Immature natural killer cell (primary cell): ENCODE measurements at places on chromosomes 16 and 17. TPM values are rescaled to one million over a fixed set of nuclear protein-coding genes. Genes with fewer than 3 reads are reported as not detected.

Gene ZFP90
- polyA plus RNA-seq, result 14.0 TPM

Gene C17orf113
- 0.21 TPM for polyA plus RNA-seq

Gene TEX14
- not detected for polyA plus RNA-seq

Gene HSD3B7
- not detected for polyA plus RNA-seq

Gene SLC13A5
- not detected for polyA plus RNA-seq

Gene C16orf74
- polyA plus RNA-seq, result 9.0 TPM

DNA sequence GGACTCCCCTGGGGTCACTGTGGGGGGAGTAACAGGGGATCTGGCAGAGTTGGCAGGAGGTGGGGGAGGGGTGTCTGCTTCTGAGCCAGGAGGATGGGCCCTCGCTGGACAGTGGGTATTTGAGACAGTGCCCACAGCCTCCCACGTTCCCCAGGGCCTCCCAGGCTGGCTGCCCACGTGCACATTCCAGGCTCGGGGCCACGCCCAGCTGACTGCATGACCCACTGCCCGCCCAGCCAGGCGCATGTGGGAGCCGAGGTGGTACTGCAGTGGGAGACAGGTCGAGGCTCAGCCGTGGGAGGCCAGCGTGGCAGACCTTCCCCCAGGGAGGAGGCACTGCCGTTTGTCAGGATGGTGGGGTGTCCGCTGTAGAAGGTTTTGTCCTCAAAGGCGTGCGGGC lies 38.8 kb downstream of the BAHCC1 start:
- H3K4me1 ChIP-seq, result peaks cover under 1% of the 10 kb centered on the region
- no peak overlapping the region for H3K4me3 ChIP-seq
- H3K27ac ChIP-seq, result no peak overlapping the region

GRCh38 chr16:68401871-68402747 lies 46.2 kb downstream of the SMPD3 start:
- peaks cover 2% of the 10 kb centered on the region for H3K27me3 ChIP-seq
- H3K36me3 ChIP-seq, result no peaks in the 10 kb centered on the region
- H3K27ac ChIP-seq, result no peak overlapping the region
- no peak for DNase-seq

- peaks cover 23% of the 10 kb centered on the region for H3K27me3 ChIP-seq
- peak overlapping the region; percentile 83 for H3K4me3 ChIP-seq
- H3K27ac ChIP-seq, result no peak overlapping the region
These were observed 574 bp downstream of the MPP3 start for GRCh38 chr17:43832168-43832975.

- H3K4me3 ChIP-seq, result no peak overlapping the region
- H3K27ac ChIP-seq, result no peak overlapping the region
- H3K27me3 ChIP-seq, result peaks cover 2% of the 10 kb centered on the region
- peaks cover 15% of the 10 kb centered on the region for H3K4me1 ChIP-seq
- no peaks in the 10 kb centered on the region for H3K36me3 ChIP-seq
These were observed 5.8 kb upstream of the GNA13 start for GRCh38 chr17:65062171-65062915.

- peaks cover 73% of the 10 kb centered on the region for H3K4me1 ChIP-seq
- H3K27ac ChIP-seq, result no peak overlapping the region
These were observed 3.9 kb upstream of the NLRC5 start for GRCh38 chr16:56985288-56985961.

- DNase-seq, result no peak
- H3K27ac ChIP-seq, result peak overlapping the region; percentile 82
- H3K4me3 ChIP-seq, result no peak overlapping the region
- H3K4me1 ChIP-seq, result peaks cover 85% of the 10 kb centered on the region
These were observed 22.5 kb upstream of the SLC35B1 start for GRCh38 chr17:49730078-49730784.

DNA sequence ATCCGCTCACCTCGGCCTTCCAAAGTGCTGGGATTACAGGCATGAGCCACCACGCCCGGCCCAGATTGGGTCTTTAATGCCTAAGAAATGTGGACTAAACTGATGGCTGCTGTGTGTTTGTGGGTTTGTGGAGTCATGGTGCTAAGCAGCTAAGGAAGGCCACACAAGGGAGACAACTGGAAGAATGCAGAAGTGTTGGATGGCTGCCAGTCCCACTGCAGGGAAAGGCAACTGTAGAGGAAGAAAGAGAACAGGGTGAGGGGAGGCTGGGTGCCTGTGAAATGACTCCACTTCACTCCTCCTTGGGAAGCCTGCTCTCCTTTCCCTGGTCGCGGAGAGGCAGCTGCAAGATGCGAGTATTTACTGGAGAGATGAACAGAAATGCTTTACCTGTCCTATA lies 23.5 kb upstream of the SIAH1 start:
- H3K27me3 ChIP-seq, result peaks cover 5% of the 10 kb centered on the region
- H3K4me1 ChIP-seq, result no peaks in the 10 kb centered on the region
- no peak overlapping the region for H3K27ac ChIP-seq

DNA sequence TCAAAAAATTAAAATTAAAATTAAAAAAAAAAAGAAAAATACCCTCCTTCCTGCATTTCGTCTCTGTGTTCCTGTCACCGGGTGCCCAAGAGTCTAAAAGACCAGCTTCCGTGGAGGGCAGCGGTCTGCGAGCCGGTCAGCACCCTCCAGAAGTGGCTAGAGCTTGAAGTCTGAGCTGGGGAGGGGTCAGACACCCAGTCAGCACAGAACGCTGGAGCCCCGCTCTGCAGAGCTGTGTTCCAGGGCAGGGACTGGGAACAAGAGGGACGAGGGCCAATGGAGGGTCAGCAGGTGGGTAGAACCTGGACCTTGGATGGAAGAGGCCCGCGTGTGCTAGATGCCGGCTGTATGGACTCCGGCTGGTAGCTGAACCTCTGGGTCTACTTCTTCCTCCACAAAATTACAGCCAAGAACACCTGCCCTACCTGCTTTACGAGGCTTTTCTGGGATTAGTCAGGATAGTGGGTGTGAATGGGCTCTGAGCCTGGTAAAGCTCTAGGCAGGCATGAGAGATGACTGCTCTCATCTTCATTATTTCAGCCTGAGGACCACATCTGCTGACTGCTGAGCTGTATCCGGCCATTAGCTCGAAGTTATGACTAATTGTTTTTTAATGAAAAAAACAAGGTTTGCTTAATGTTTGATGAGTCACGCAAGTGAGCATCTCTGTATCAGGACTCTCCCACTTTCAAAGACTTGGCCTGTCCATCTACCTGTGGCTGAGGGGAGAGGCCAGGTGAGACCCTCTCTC lies 5.9 kb downstream of the TRPV1 start:
- no peaks in the 10 kb centered on the region for H3K4me1 ChIP-seq
- H3K27me3 ChIP-seq, result peaks cover 1% of the 10 kb centered on the region
- no peak overlapping the region for H3K27ac ChIP-seq
- no peak for DNase-seq
- H3K4me3 ChIP-seq, result no peak overlapping the region
- H3K36me3 ChIP-seq, result peaks cover 7% of the 10 kb centered on the region

DNA sequence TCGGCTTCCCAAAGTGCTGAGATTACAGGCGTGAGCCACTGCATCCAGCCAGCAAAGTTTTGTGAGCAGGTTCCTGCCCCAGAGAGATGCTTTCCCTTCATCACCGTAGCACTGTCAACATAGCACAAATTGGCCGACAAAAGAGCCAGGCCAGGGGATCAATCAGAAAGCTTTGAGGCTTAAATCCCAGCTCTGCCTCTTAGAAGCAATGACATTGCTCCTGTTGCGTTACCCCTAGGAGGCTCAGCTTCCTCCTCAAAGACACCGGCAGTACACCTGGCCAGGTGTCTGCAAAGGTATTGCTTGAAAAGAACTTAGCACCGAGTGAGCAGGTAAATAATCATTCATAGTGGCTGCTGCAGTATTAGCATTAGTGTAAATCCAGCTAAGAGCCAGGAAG lies 86.5 kb downstream of the NDE1 start:
- no peak overlapping the region for H3K27ac ChIP-seq
- no peak overlapping the region for H3K4me3 ChIP-seq
- DNase-seq, result no peak
- no peaks in the 10 kb centered on the region for H3K4me1 ChIP-seq

GRCh38 chr17:41718287-41718645 lies 6.1 kb downstream of the GAST start:
- no peak overlapping the region for H3K4me3 ChIP-seq
- no peak for DNase-seq
- H3K27me3 ChIP-seq, result no peaks in the 10 kb centered on the region

GRCh38 chr16:56950881-56951771 lies 10.6 kb upstream of the CETP start:
- no peaks in the 10 kb centered on the region for H3K27me3 ChIP-seq
- no peak overlapping the region for H3K27ac ChIP-seq
- peaks cover 13% of the 10 kb centered on the region for H3K4me1 ChIP-seq
- no peak overlapping the region for H3K4me3 ChIP-seq
- peaks cover 3% of the 10 kb centered on the region for H3K36me3 ChIP-seq
- DNase-seq, result no peak

GRCh38 chr16:28904828-28905227 lies 20.2 kb downstream of the RABEP2 start:
- H3K36me3 ChIP-seq, result no peaks in the 10 kb centered on the region
- H3K27ac ChIP-seq, result no peak overlapping the region
- H3K4me1 ChIP-seq, result peaks cover 5% of the 10 kb centered on the region
- no peak overlapping the region for H3K4me3 ChIP-seq

DNA sequence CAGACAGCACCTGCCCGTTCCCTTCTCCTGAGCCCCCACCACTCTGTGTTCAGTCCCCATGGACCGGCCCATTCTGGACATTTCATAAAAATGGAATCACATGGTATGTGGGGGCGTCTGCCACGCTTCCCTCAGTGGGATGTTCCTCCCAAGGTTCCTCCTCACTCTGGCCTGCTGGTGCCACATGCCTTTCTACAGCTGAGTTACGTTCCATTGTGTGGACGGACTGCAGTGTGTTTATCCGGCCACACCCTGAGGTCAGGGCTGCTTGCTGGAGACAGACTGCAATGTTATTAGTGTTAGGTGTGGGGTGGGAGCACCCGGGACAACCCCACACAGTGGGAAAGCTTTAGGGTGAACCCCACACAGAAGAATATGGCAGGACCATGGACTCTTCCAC lies 5.9 kb upstream of the AATK start:
- peaks cover 5% of the 10 kb centered on the region for H3K27me3 ChIP-seq
- DNase-seq, result no peak
- no peaks in the 10 kb centered on the region for H3K4me1 ChIP-seq
- no peak overlapping the region for H3K27ac ChIP-seq
- H3K4me3 ChIP-seq, result no peak overlapping the region
- H3K36me3 ChIP-seq, result no peaks in the 10 kb centered on the region

- H3K27ac ChIP-seq, result no peak overlapping the region
- DNase-seq, result no peak
These were observed 188.6 kb downstream of the DNAH9 start for GRCh38 chr17:11786711-11787438.

DNA sequence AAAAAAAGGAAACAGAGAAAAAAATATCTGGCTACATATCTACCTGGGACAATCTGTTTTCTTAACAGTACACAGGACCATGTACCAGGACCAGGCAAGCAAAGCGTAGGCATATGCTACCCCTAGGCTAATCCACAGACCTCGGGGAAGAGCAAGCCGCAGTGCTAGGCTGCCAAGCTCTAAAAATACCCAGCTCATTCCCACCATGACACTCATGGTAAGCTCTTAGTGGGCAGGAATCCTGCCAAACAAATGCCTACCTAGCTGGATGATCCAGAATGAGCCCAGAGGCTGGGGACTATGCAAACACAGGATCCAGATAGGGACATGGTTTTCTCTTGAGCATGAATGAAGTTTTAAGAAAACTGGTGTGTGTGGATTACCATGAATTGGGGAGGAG lies 95.6 kb downstream of the GRIN2A start:
- H3K27ac ChIP-seq, result no peak overlapping the region
- no peak overlapping the region for H3K4me3 ChIP-seq
- no peak for DNase-seq
- H3K27me3 ChIP-seq, result no peaks in the 10 kb centered on the region
- no peaks in the 10 kb centered on the region for H3K4me1 ChIP-seq

GRCh38 chr16:30808146-30808545 lies 21.1 kb upstream of the ZNF629 start:
- no peak overlapping the region for H3K27ac ChIP-seq
- peaks cover 1% of the 10 kb centered on the region for H3K27me3 ChIP-seq
- H3K36me3 ChIP-seq, result no peaks in the 10 kb centered on the region
- no peak for DNase-seq
- H3K4me1 ChIP-seq, result peaks cover 17% of the 10 kb centered on the region
- no peak overlapping the region for H3K4me3 ChIP-seq

- no peak for DNase-seq
- no peak overlapping the region for H3K27ac ChIP-seq
- peaks cover 4% of the 10 kb centered on the region for H3K27me3 ChIP-seq
- peaks cover 5% of the 10 kb centered on the region for H3K36me3 ChIP-seq
- H3K4me3 ChIP-seq, result no peak overlapping the region
- peaks cover 4% of the 10 kb centered on the region for H3K4me1 ChIP-seq
These were observed 1.7 kb upstream of the MPO start for GRCh38 chr17:58282442-58282841.

GRCh38 chr17:42000413-42001133 lies 16.7 kb downstream of the DNAJC7 start:
- H3K27me3 ChIP-seq, result no peaks in the 10 kb centered on the region
- no peak overlapping the region for H3K4me3 ChIP-seq
- H3K4me1 ChIP-seq, result peaks cover 46% of the 10 kb centered on the region
- DNase-seq, result no peak
- no peak overlapping the region for H3K27ac ChIP-seq

DNA sequence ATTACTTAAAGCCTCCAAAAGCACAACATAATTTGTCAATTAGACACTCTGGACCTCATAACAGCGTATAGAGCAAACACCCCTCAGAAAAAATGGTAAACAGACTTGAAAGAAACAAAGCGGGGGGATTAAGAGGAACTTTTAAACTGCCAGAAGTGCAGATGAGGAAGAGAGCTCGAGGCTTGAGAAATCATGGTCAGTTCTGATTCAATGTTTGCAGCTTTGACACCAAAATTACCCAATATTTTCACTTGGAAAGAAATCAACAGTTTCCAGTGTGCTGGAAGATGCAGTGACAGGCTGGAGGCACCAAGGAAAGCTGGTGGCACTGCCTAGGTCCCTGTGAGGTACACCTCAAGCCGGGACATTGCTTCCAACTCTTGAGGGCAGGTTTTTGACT lies 180.9 kb upstream of the TOX3 start:
- H3K4me3 ChIP-seq, result no peak overlapping the region
- H3K27ac ChIP-seq, result no peak overlapping the region
- H3K4me1 ChIP-seq, result no peaks in the 10 kb centered on the region
- H3K36me3 ChIP-seq, result no peaks in the 10 kb centered on the region
- DNase-seq, result no peak
- H3K27me3 ChIP-seq, result no peaks in the 10 kb centered on the region

GRCh38 chr17:27526604-27527002 lies 70.4 kb downstream of the KSR1 start:
- H3K27ac ChIP-seq, result peak overlapping the region; percentile 72
- H3K36me3 ChIP-seq, result no peaks in the 10 kb centered on the region
- DNase-seq, result no peak
